ENCODE measurements at places on chromosomes 1 and 21.

DNA sequence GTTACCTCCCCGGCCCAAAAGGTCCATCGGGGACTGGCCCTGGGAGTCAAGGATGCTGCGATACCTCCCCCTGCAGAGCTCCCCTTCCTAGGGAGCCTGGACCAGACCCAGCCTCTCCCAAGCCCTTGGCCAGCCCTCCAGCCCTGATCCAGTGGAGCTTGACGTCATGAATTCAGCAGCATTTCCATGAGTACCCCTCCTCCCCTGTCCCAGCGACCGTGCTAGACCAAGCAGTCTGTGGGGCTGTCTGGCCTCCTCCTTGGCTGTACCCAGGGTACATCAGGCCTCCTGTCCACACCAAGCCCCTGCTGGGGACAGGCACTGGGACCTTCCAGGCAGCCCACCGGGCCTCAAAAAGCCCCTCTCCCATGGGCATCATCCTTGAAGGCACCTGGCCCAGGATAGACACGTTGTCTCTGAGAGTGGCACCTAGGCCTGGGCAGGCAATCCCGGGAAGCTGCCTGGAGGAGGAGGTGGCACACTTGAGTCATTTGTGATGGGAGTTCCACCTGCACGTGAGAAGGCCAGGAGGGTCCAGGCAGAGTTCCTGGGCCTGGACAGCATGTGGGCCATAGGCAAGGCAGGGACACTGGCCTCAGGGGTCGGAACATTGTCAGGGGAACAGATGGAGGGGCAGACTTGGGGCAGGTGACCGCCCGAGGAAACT is 46.4 kb downstream of the WNT9A start:
- no peak for DNase-seq

DNA sequence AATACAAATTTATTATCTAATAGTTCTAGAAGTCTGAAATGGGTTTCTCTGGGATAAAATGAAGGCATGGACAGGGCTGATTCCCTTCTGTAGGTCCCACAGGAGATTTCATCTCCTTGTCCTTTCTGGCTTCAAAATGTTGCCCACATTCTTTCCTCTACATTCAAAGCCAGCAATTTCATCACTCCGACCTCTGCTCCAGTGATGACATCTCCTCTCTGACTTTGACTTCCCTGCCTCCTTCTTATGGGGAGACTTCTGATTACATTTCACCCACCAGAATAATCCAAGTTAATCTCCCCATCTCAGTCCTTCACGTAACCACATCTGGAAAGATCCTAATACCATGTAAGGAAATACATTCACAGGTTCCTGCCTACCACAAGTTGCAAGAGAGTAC is 358.0 kb upstream of the C1orf87 start:
- DNase-seq: no peak

DNA sequence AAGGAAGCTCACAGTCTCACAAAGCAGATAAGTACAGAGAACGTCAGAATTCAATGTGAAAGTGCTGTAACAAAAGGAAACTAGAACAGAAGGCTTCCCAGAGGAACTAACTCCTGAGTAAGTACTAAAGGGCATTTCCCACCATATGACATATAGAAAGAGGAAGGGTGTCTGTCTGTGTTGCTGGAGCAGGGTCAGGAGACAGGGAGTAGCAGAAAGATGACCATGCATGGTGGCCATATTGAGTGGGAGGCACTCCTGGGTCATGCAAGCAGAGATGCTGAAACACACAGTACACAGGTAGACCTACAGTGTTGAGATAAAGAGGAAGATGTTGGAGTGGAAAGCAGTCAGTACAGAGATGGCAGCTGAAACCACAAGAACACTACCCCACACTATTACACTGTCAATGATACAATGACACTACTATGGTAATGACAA is 47.3 kb downstream of the SLC25A24 start:
- DNase-seq: no peak

DNA sequence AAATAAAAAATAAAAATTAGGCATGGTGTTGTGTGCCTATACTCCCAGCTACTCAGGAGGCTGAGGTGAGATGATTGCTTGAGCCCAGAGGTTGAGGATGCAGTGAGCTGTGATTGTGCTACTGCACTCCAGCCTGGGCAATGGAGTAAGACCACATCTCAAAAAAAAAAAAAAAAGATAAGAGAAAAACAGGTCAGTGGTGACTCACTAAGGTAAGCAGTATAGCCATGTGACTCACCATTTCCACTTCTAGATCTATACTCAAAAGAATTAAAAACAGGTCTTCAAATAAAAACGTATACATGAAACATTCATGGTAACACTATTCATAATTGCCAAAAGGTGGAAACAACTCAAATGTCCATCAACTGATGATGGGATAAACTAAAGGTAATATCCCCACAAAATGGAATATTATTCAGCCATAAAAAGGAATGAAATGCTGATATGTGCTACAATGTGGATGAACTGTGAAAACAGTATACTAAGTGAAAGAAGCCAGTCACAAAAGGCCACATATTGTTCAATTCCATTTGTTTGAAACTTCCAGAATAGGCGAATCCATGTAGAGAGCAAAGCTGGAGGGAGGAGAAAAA is 75.1 kb downstream of the ZNF281 start:
- DNase-seq: no peak

- DNase-seq: peak; percentile 10
These were observed 749 bp downstream of the CITED4 start for GRCh38 chr1:40861224-40862003.

- DNase-seq: peak; percentile 33
These were observed 102.8 kb downstream of the CASZ1 start for GRCh38 chr1:10693497-10694273.

DNA sequence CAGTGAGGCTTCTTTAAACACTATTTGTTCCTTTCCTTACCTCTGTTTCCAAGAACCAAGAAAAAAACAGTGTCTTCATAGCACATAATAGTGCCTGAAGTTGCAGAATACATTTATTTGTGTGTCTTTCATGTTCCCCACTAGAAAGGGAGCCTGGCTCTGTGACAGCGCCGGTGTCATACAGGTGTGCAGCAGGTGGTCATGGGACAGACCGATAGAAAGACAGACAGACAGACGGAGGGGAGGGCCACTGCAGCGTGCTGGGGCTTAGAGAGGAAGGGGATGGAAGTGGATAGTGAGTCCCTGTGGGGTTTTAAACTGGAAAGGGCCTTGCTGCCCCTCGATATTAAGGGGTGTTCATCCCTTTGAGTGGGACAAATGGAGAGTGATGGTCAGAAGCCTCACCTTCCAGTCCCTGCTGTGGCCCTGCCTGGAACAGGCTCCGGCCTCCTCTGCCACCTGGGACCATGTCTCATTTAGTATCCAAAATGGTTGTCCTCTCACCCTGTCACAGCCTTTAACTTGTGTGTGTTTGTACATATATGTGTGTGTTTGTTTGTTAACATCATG is 152.9 kb downstream of the PGBD5 start:
- no peak for DNase-seq

- DNase-seq: peak; percentile 2
These were observed 576 bp downstream of the ZFP69 start for GRCh38 chr1:40477678-40478053.

DNA sequence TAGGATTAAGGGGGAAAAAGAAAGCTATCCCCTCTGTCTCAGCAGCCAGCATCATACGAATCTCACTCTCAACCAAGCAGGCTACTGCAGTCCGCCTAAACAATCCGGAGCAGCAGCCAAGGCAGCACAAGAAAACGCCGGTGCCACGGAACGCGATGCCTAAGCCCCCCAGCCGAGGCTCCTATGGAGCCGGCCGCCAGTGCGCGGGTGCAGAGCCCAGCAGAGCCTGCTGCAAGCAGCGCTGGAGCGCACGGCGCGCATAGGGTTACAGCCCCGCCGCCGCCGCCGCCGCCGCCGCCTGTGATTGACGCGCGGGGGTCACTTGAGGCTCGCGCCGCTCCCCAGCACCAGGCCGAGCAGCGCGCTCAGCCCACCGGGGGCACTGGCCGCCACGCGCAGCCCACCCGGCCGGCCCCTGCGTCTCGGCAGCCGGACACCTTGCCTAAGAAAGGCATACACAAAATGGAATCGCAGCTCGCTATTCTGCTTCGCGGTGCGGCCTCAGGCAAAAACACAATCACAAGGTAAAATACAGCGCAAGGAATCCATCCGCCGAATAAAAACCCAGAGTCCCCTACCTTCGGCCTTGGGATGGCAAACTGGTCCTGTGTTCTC is 780 bp downstream of the HIVEP3 start:
- DNase-seq: no peak

GRCh38 chr1:171805395-171806115 is 24.1 kb downstream of the METTL13 start:
- DNase-seq: no peak

DNA sequence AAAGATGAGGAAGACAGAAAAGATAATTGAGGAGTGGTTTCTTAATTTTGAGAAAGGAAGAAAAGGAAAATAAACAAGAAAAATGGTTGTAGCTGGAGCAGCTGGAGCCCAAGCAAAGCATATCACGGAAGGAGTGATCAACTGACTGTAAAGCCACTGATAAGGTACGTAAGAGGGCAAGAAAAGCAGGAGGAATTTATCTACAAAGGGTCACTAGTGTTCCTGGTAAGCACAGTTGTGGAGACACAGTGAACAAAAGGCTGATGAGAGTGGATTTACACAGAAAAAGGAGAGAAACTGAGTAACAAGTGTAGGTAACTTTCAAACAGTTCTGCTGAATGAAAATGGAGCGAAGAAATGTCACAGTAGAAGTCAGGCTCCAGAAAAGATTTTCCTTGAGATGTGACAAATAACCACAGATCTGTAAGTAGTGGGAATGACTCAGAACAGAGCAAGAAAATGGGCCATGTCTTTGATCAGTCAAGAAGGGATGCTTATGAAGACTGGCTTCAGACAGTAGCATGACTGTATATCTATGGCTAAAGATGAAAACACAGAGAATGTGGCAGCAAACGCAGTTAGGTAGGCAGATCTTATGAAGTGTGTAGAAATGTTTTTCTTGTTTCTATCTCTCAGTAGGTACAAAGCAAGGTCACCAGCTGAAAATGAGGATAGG is 45.6 kb upstream of the RBM34 start:
- DNase-seq: no peak

GRCh38 chr1:191669629-191670028 is 488.6 kb upstream of the RGS18 start:
- DNase-seq: no peak

- DNase-seq: no peak
These were observed 9.2 kb downstream of the PDXK start for GRCh38 chr21:43728154-43728466.

DNA sequence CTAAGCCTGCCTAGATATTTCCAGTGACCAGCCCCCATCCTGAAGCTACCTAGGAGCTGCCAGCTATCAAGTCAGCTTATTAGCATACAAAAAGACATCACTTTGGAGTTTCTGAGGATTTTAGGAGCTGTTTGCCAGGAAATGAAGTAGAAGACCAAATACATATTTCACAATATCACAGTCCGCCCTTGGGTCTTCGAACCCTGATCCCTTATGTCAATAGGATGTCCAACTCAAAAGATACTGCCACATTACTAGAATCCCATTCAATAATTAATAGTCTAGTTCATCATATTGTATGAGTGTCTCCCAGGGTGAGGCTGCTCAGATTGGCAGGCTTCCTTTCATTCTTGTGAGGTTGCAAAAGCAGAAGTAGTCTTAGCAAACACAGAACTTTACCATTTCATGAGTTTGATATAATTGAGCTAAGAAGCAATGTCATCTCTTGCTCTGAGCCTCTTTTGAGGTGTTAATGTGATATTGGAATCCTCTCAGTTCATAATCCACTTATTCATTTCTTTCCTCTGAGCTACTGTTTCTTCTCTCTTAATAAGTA is 13.6 kb downstream of the IPO9 start:
- DNase-seq: no peak

DNA sequence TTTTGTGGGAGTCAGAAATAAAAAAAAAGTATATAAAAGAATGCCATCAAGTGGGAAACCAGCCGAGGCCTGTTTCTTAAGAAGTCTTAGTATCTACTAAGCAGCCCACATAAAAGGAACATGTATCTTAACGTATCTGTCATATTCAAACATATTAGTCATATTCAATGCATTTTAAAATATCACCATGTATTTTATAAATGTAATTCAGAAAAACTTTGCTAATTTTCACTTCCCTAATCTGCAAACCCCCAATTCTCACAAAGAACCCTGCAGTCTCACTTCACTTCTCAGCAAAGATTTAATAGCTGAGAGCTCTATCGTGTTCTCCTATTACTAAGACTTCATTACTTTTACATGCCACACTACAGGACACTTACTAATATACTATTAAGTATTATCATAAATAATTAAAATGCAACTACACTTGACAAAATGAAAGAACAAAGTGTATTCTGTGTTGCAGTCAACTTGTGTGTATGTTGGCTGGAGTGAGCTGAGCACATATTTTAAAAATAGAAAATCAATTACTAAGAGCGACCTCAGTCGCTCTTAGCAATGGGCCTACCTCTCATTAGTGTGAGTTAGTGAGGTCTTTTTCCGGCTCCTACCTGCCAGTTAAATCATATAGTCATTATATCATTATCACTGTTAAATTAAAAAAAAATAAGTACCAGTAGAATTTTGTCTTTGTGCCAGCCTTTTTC is 484.3 kb downstream of the LMO4 start:
- no peak for DNase-seq

- DNase-seq: peak; percentile 7
These were observed 1.3 kb upstream of the SLC16A1 start for GRCh38 chr1:112957133-112957812.

DNA sequence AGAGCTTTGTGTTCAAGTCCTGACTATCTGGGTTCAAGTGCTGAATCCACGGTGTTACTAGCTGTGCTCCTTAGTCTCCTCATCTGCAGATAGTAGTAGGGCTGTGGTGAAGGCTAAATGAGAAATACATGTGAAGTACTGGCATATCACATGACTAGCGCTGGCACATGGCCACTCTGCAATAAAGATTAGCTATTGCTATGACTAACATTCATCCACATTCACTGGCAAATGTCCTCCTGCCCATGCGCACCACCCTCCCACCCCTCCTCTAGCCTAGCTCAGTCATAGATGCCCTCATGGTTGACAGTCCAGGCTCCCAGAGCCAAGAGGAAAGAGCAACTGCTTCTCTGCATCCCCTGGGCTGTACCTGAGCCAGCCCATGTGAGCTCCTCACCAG is 8.5 kb upstream of the COL8A2 start:
- DNase-seq: no peak

GRCh38 chr1:212255705-212256307 is 29.4 kb upstream of the PPP2R5A start:
- no peak for DNase-seq

DNA sequence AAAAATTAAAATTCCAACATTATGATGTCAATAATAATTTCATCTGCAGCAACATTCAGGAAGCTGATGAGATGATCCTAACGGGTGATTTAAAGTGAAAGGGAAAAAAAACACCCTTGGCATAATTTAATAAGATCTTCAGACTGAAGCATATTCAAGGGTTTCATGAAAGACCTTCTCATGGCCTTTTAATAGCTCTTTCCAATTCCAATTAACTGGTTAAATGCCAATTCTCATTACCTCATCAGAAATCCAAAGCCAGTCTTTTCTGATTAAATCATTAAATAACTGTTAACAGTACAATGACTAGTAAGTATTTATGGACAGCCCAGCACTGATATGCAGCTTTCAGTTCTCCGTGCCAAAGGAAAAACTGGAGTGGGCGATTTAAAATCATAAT is 407.5 kb downstream of the SMYD3 start:
- no peak for DNase-seq

GRCh38 chr21:44734841-44735240 is 23.5 kb upstream of the TSPEAR start:
- DNase-seq: no peak

GRCh38 chr1:161198194-161198896 is 509 bp downstream of the ADAMTS4 start:
- no peak for DNase-seq

GRCh38 chr1:15848143-15848928 is 829 bp downstream of the SPEN start:
- DNase-seq: no peak
